ENCODE measurements at places on chromosomes 3 and 15. TPM values are rescaled to one million over a fixed set of nuclear protein-coding genes. Genes with fewer than 3 reads are reported as not detected.

GRCh38 chr3:98999675-99000074, 98.2 kb upstream of the DCBLD2 start:
- no peak for DNase-seq

GRCh38 chr3:88044411-88044810, 14.4 kb downstream of the CGGBP1 start:
- no peak for DNase-seq

DNA sequence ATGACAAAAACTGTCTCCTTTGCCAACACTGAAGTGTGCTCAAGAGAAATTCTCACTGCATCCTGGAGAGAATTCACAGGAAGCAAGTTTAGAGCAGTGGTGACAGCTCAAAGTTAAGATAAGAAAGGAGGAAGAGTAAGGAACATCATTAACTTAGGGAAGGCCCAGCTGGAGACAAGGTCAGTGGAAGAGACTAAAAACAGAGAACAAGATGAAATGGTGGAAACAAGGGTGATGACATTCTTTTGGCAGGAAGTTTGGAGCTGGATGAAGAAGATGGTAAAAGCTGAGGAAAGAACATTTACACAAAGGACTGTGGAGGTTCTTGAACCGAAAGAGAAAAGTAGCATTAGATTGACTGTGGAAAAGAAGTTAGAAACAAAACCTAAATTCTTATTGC, 6.7 kb upstream of the SUCLG2 start:
- DNase-seq = no peak

DNA sequence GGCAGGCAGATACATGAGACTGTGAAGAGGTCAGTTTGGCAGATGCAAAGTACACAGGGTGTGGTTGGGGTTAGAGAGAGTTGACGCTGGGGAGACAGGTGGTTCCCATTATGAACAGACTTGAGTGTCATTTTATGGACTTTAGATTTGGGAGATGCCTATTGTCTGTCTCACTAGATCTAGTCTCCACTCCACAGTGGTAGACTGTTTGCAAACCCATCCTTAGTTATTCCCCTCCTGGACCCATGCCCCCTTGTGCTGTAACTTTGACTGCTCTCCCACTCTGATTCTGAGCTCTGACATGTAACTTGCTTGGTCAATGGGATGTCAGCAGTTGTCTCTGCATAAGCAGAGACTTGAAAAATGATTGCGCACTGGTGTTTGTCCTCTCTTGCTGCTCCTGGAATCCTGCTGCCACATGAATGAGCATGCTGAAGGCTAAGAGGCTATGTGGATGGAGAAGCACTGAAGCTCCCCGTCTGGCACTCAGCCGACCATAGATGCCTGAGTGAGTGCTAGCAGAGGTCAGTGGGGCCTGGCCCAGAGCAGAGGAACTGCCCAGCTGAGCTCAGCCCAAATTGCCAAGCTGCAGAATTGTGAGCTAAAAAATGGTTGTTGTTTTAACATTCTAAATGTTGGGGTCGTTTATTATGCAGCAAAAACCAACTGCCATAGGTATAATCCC, 88.2 kb downstream of the FAM43A start:
- no peak for DNase-seq

The PRSS50 gene
- total RNA-seq = 0.16 TPM

Data from Right ventricle myocardium superior (tissue), 1 donor.